NCI-H2081 treated with DMSO at 0.1 percent for 48 hours (cell line): ENCODE measurements at places on chromosomes 13 and 19.

GRCh38 chr19:37817180-37817981 lies 38.0 kb upstream of the ZNF573 start:
- DNase-seq: no peak

DNA sequence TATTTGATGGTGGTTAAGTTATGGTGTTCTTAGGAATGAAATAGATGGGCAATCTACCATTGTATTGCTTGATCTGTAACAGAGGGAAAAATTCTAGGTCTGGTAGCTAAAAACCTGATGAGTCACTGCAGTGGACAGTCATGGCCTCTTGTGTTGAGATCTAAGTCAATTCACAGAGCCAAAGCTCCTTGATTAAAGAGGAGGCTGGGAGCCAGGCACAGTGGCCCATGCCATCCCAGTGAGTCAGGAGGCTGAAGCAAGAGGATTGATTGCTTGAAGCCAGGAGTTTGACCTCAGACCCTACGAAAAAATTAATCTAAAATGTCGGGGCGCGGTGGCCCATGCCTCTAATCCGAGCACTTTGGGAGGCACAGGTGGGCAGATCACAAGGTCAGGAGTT lies 67.1 kb upstream of the KPNA3 start:
- no peak for DNase-seq

GRCh38 chr13:77697217-77698103 lies at the start of gene SLAIN1:
TSS of gene SLAIN1 (plus strand) at chr13:77697687. CDS start at chr13:77697914, 227 bp downstream.
- DNase-seq: peak; percentile 57

DNA sequence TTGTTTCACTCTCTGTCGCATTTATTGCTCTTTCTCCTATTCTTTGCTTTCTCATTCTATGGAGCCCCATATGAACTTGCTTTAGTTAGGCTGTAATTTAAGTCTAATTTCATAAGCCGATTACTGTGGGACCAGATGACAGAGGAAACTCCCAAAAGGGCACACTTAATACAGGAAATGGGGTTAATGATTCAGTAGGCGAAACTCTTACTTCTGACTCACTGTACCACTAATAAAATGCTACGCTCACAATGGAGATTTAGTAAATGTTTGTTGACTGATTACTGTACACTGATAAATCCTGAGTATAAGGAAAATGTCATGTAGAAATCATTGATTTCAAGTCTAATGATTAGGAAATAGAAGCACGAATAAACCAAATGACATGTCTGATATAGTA lies 276.4 kb downstream of the KLF5 start:
- no peak for DNase-seq
